GM12892 (cell line): ENCODE measurements at places on chromosomes 7 and 10.

DNA sequence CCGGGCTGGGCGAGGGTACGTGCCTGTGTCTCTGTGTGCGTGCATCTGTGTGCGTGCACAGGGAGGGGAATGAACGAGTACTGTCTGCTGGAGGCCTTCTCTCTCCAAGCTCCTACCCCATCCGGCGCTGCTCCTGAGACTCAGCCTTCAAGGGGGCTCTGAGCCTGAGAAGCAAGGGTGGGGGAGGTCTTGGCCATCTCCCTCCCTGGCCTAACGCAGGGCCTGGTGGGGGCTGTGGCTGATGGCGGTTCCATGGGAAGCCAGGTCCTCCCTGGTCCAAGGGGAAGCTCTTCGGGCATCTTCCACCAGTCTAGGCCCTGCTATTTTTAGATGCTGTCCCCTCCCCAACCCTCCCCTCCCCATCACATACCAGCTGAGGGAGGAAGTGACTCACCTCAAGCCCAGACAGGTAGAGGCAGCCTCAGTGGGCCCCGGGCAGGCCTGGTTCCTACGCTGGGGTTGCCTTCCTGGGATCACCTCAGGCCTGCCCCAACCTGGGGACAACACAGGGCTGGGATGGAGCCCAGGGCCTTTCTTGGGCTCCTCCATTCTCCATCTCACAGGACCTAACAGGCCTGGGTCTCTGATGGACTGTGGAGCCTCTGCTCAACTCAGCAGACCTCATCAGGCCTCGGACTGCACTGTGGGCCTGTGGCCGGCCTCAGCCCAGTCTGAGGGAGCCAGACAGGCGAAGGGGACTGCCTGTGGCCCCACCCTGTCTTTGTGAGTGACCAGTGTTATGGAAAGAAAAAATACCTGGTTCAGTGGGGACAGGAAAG lies 32.2 kb downstream of the DNAJB12 start:
- DNase-seq, result peak; percentile 15

DNA sequence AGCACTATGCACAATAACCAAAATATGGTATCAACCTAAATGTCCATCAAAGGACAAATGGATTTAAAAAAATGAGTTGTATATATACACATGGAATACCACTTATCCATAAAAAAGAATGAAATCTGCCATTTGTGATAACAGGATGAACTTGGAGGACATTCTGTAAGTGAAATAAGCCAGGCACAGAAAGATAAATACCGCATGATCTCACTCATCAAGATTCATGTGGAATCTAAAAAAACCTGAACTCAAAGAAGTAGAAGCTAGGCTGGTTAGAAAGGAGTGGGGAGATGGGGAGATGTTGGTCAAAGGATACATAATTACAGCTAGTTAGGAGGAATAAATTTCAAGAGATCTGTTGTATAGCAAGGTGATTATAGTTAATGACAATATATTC lies 17.3 kb upstream of the AOC1 start:
- no peak for DNase-seq

- no peak for DNase-seq
Measured at GRCh38 chr10:110074298-110074697, 66.5 kb downstream of the ADD3 start.

- no peak for DNase-seq
Measured at GRCh38 chr10:58052772-58053171, 214.9 kb downstream of the IPMK start.

GRCh38 chr10:119326167-119326566 lies 118.8 kb downstream of the GRK5 start:
- no peak for DNase-seq

DNA sequence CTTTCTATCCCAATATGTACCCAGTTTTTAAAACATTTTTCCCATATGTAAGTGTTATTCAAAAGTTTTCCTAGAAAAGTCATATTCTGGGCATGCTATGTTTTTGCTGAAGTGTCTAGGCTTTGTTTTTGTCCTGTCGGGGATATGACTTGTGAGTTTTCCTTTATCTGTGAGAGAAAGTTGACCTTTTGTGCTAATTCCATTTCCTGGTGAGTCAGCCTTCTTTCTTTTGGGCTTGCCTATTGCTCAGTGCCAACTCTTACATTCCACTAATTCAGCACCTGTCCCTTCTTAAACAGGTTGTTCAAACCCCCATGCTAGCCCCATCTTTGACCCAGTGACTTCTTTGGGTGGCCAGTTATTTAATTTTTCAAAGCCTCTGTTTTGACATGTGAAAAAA lies 146.2 kb downstream of the AHR start:
- DNase-seq, result no peak

DNA sequence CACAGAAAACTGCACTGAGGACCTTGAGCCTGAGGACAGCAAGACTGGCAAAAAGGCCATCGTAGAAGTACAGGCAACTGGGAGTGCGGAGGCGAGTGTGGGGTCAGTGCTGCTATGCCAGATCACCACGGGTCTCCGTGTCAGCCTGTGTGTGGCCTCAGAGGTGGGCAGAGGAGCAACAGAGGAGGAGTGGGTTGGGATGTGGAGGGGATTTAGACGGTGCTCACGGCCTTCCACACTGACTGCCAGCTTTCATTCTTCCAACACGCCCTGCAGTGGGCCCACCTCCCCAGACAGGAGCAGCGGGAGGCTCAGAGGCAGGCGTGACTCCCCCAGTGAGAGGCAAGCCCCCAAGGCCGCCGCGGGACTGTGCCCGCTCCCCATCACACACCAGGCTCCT lies 17.0 kb upstream of the ZMIZ1 start:
- no peak for DNase-seq
